ENCODE measurements at places on chromosomes 12 and 14.

- H3K27ac ChIP-seq, result no peak overlapping the region
- no peak for DNase-seq
- H3K4me3 ChIP-seq, result no peak overlapping the region
These were observed 20.7 kb upstream of the TUBA1C start for GRCh38 chr12:49244176-49244575.

- H3K4me1 ChIP-seq, result peaks cover 15% of the 10 kb centered on the region
- no peak overlapping the region for H3K4me3 ChIP-seq
- peak overlapping the region; percentile 68 for H3K27ac ChIP-seq
- peaks cover 15% of the 10 kb centered on the region for H3K36me3 ChIP-seq
- H3K27me3 ChIP-seq, result no peaks in the 10 kb centered on the region
- no peak for DNase-seq
These were observed 368.7 kb upstream of the PRICKLE1 start for GRCh38 chr12:42958291-42958674.

- peak overlapping the region; percentile 76 for H3K4me3 ChIP-seq
- H3K27ac ChIP-seq, result peak overlapping the region; percentile 97
- peaks cover 4% of the 10 kb centered on the region for H3K27me3 ChIP-seq
- H3K36me3 ChIP-seq, result peaks cover 23% of the 10 kb centered on the region
These were observed 107.6 kb downstream of the RFLNA start for GRCh38 chr12:124402248-124403066.

DNA sequence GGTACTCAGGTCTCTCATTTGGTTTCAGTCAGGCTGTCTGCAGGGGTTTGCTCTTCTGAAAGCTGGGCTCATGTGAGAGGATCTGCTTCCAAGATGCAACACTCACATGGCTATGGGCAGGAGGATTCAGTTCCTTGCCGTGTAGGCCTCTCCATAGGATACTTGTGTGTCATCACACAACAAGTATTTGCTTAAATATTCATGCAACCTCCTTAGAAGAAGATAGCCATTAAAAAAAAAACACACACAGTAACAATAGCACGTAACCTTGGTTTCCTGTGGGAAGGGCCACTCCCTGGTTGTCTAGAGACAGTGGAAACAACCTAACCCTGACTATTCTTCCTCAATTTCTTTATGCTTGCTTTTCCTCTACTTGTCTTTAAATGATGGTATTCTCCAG, 31.8 kb upstream of the CLEC4E start:
- DNase-seq, result no peak
- no peaks in the 10 kb centered on the region for H3K4me1 ChIP-seq
- H3K36me3 ChIP-seq, result no peaks in the 10 kb centered on the region
- H3K4me3 ChIP-seq, result no peak overlapping the region

DNA sequence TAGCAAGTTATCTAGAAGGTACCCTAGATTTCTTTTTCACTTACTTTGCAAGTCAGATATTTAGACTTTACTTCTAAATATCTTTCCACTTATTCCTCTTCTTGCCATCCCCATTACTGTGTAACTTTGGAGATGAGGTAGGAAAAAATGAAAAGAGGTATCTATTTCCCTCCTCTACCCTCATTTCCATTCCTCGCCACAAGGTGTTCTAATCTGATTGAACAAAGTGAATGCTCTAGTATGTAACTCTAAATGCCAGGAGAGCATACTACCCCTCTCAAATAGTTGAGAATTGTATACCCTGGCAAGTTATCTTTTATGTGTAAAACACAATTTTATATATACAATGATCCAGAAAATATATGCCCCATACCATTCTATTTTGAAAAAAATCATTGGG, 1.7 kb upstream of the LDHB start:
- H3K36me3 ChIP-seq, result peaks cover 11% of the 10 kb centered on the region
- no peak overlapping the region for H3K4me3 ChIP-seq
- DNase-seq, result no peak
- H3K4me1 ChIP-seq, result peaks cover 20% of the 10 kb centered on the region

GRCh38 chr14:75170772-75171171, 5.6 kb downstream of the TMED10 start:
- peaks cover 52% of the 10 kb centered on the region for H3K4me1 ChIP-seq
- DNase-seq, result no peak
- H3K27me3 ChIP-seq, result no peaks in the 10 kb centered on the region
- no peak overlapping the region for H3K4me3 ChIP-seq
- H3K36me3 ChIP-seq, result peaks cover 29% of the 10 kb centered on the region
- H3K27ac ChIP-seq, result no peak overlapping the region

- H3K27ac ChIP-seq, result peak overlapping the region; percentile 88
- H3K36me3 ChIP-seq, result no peaks in the 10 kb centered on the region
These were observed 404.4 kb upstream of the MGAT4C start for GRCh38 chr12:86660488-86661147.

DNA sequence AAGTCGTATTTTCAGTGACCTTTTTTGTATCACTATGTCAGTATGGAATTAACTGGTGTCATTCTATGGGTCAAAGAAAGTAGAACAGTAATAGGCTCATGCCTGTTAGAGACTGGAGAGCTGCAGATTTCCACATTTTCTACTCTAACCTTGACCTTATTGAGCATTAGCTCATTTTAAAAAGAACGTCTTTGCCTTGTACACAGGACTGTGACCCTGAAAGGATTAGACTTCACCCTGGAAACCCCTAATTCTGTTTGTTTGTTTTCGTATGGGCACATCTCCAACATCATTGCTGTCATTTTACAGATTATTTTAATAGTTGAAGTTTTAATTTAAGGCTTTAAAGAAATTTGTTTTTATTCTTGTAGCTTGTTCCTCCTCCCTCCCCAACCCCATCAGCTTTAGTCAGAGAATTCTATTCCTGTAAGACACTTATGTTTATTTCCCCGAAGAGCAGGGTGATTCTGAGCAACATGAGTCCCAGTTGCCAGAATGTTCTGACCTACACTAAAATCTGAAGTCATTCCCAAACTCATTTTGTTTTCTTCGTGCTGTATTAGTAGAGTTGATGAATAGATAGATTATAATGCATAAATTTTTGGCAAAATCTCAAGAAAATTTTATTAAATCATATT, 451.3 kb downstream of the FOXG1 start:
- DNase-seq, result no peak
- no peak overlapping the region for H3K4me3 ChIP-seq
- peaks cover 10% of the 10 kb centered on the region for H3K27me3 ChIP-seq
- no peaks in the 10 kb centered on the region for H3K36me3 ChIP-seq
- no peak overlapping the region for H3K27ac ChIP-seq

DNA sequence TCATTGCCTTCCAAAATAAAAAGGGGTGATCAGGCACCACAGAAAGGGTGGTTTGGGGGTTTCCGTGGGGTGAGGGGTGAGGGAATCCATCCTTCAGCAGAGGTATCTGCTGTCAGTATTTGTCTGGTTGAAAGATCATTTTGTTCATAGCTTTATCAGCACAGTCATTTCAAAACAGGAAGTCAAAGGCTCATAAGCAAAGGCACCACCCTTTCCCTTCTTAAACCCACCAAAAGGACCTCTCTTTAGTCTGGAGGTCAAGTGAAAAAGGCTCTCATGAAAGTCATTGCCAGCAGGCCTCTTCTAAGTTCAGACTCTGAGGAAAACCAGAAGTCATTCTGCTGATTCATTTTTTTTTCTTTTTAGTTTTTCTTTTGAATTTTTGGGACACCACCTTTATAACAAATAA, 6.2 kb downstream of the CHST11 start:
- peaks cover 3% of the 10 kb centered on the region for H3K27me3 ChIP-seq
- DNase-seq, result no peak
- peaks cover 39% of the 10 kb centered on the region for H3K4me1 ChIP-seq
- no peak overlapping the region for H3K4me3 ChIP-seq
- H3K36me3 ChIP-seq, result peaks cover 24% of the 10 kb centered on the region
- H3K27ac ChIP-seq, result peak overlapping the region; percentile 41

GRCh38 chr12:110913119-110914056, 7.0 kb downstream of the MYL2 start:
- no peak for DNase-seq
- H3K4me3 ChIP-seq, result no peak overlapping the region
- no peaks in the 10 kb centered on the region for H3K36me3 ChIP-seq
- no peaks in the 10 kb centered on the region for H3K27me3 ChIP-seq

- no peak for DNase-seq
- no peak overlapping the region for H3K27ac ChIP-seq
- H3K4me3 ChIP-seq, result no peak overlapping the region
- H3K27me3 ChIP-seq, result peaks cover 7% of the 10 kb centered on the region
- H3K36me3 ChIP-seq, result peaks cover 22% of the 10 kb centered on the region
These were observed 218.4 kb downstream of the ZFP36L1 start for GRCh38 chr14:68574461-68574860.

- no peak overlapping the region for H3K4me3 ChIP-seq
- H3K36me3 ChIP-seq, result no peaks in the 10 kb centered on the region
- DNase-seq, result no peak
- peaks cover 7% of the 10 kb centered on the region for H3K4me1 ChIP-seq
These were observed 15.4 kb upstream of the IFI27L2 start for GRCh38 chr14:94144765-94145164.

DNA sequence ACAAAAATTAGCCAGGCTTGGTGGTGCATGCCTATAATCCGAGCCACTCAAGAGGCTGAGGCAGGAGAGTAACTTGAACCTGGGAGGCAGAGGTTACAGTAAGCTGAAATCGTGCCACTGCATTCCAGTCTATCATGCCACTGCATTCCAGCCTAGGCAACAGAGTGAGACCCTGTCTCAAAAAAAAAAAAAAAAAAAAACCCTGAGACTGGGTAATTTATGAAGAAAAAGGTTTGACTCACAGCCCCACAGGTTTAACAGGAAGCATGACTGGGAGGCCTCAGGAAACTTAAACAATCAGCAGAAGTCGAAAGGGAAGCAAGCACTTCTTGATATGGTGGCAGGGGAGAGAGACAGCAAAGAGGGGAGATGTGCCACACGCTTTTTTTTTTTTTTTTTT, 123.2 kb downstream of the GXYLT1 start:
- H3K27ac ChIP-seq, result no peak overlapping the region
- DNase-seq, result no peak
- no peak overlapping the region for H3K4me3 ChIP-seq
- H3K36me3 ChIP-seq, result no peaks in the 10 kb centered on the region
- peaks cover 23% of the 10 kb centered on the region for H3K4me1 ChIP-seq
- H3K27me3 ChIP-seq, result peaks cover 15% of the 10 kb centered on the region

GRCh38 chr12:116152268-116152667, 125.2 kb downstream of the MED13L start:
- no peak for DNase-seq
- H3K36me3 ChIP-seq, result no peaks in the 10 kb centered on the region
